Stimulated activated CD8-positive, alpha-beta memory T cell treated with anti-CD3 and anti-CD28 coated beads, Interleukin-15, amount 100 ng/mL, for 48 hours (primary cell): ENCODE measurements at places on chromosomes 4 and X.

DNA sequence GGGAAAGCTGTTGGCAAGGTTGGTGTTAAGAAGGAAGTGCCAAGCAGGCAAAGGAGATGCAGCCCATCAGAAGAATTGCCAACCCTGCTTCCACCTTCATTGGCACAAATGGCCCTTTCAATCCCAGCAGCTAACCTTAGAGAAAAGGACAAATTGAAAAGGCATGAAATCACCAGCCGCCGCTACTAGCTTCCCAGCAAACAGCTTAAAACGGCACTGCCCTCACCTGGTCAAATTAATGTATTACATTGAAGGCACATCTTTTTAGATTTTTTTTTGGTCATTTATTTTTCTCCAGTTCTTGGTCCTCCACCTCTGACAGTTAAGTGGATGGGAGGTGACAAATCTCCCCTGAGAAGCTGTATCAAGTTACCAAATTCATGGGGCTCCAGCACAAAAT is 51.0 kb upstream of the NHSL2 start:
- DNase-seq: no peak

- no peak for DNase-seq
Observed at GRCh38 chr4:113294908-113295307, 245.5 kb downstream of the ANK2 start.

DNA sequence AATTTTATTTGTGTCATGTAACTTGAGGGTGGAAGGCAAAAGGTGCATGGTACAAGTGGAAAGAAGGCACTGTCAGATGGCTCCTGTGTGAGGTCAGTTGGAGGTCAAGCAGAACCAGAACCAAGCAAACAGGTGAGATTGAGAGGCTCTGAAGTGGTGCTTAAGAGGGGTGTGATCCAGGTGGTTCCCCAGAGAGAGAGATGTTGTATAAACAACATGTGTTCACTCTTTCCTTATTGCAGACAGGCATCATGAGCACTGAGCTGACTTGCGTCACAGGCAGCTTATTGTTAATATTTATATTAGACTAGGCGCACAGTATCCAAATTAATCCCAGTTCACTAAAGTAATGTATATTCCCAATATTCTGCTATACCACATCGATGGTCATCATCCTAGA is 56.8 kb downstream of the CXCL13 start:
- no peak for DNase-seq

- no peak for DNase-seq
Observed at GRCh38 chr4:140109737-140110136, 44.2 kb downstream of the MAML3 start.

DNA sequence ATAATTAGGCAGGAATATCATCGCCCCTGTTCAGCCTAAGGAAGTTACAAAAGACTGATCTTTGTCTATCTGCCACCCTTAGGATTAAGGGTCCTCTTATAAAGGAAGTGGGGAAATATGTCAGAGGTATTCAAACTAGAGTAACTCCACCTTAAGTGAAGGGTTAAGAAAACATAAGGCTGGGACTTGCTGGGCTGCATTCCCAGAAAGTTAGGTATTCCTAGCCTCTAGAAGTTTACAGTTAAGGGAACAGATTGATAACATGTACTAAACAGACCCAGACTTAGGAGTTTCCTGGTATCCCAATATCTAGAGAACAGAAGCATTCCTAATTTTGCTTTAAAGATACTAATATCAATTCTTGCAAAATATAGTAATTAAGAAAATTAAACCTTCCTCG is 6.0 kb downstream of the CXCL2 start:
- no peak for DNase-seq
